ENCODE measurements at places on chromosomes 13 and 19. TPM values are rescaled to one million over a fixed set of nuclear protein-coding genes. Genes with fewer than 3 reads are reported as not detected.

- no peak for DNase-seq
- no peak overlapping the region for H3K27ac ChIP-seq
- no peak overlapping the region for H3K4me3 ChIP-seq
- H3K27me3 ChIP-seq, result no peaks in the 10 kb centered on the region
These were observed 482.7 kb downstream of the SLITRK6 start for GRCh38 chr13:85316506-85317025.

GRCh38 chr13:110890279-110891165 is 24.3 kb downstream of the ANKRD10 start:
- no peak for DNase-seq
- no peak overlapping the region for H3K4me3 ChIP-seq
- H3K27ac ChIP-seq, result no peak overlapping the region
- no peaks in the 10 kb centered on the region for H3K27me3 ChIP-seq

DNA sequence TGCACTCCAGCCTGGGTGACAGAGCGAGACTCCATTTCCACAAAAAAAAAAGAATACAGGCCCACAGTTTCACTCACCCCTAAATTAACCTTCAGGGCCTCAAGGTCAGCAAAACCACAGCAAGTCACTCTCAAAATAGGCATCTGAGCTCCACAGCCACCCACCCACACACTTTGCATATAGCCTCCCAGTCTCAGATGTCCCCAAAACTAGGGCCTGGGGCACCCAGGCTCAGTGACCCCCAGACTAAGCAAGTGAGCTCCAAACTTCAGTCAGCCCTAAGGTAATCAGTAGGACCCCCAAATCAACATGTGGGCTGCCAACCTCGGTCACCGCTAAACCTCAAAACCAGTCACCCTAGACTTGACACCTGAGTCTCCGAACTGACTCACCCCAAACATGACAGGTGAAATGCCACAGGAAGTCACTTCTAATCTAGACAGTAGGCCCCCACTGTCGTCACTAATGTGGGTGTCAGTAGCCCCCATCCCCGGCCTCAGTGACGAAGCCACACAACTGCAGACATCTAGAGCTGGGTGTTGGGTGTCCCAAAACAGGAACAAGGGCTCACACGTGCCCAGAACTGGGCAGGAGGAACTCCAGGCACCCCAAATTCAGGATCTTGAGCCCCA is 13.9 kb downstream of the RABAC1 start:
- peaks cover 8% of the 10 kb centered on the region for H3K27me3 ChIP-seq
- peaks cover 61% of the 10 kb centered on the region for H3K4me1 ChIP-seq
- peak overlapping the region; percentile 56 for H3K4me3 ChIP-seq

DNA sequence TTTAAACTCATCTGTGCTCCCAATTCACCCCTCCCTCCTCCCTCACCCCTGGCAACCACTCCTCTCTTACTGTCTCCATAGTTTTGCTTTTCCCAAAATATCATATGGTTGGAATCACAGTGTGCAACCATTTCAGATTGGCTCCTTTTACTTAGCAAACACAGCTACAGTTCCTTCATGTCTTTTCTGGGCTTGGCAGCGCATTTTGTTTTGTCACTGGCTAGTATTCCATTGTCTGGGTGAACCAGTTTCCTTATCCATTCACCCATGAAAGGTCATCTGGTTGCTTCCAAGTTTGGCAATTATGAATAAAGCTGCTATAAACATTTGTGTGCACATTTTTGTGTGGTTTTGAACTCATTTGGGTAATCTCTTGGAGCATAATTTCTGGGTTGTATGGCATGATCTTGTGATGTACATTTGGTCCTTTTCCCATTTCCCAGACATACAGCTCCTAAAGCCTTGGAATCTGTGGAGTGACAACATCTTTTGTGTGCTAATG is 23.9 kb upstream of the GAS6 start:
- H3K27me3 ChIP-seq, result no peaks in the 10 kb centered on the region
- no peak overlapping the region for H3K27ac ChIP-seq
- H3K4me3 ChIP-seq, result no peak overlapping the region
- DNase-seq, result no peak
- peaks cover 4% of the 10 kb centered on the region for H3K4me1 ChIP-seq

GRCh38 chr13:40420160-40420740 is 246.2 kb downstream of the FOXO1 start:
- H3K27me3 ChIP-seq, result no peaks in the 10 kb centered on the region
- H3K4me1 ChIP-seq, result peaks cover 13% of the 10 kb centered on the region
- no peaks in the 10 kb centered on the region for H3K36me3 ChIP-seq
- no peak for DNase-seq

DNA sequence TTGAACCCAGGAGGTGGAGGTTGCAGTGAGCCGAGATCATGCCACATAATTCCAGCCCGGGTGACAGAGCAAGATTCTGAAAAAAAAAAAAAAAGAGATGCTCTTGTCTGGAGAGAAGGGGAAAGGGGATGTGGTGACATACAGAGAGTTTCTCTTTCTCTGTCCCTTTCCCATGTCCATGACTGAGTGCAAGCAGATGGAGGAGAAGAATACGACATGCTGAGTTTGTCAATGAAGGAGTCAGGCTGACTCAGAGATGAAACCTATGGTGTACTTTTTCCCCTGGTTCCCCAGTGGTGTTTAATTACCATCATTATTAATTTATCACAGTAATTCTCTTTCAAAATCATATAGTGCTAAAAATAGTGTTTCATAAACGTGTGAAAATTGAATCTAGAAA is 448.8 kb downstream of the FOXO1 start:
- no peaks in the 10 kb centered on the region for H3K27me3 ChIP-seq
- H3K27ac ChIP-seq, result no peak overlapping the region
- peaks cover 4% of the 10 kb centered on the region for H3K36me3 ChIP-seq
- H3K4me1 ChIP-seq, result peaks cover 46% of the 10 kb centered on the region
- H3K4me3 ChIP-seq, result no peak overlapping the region

DNA sequence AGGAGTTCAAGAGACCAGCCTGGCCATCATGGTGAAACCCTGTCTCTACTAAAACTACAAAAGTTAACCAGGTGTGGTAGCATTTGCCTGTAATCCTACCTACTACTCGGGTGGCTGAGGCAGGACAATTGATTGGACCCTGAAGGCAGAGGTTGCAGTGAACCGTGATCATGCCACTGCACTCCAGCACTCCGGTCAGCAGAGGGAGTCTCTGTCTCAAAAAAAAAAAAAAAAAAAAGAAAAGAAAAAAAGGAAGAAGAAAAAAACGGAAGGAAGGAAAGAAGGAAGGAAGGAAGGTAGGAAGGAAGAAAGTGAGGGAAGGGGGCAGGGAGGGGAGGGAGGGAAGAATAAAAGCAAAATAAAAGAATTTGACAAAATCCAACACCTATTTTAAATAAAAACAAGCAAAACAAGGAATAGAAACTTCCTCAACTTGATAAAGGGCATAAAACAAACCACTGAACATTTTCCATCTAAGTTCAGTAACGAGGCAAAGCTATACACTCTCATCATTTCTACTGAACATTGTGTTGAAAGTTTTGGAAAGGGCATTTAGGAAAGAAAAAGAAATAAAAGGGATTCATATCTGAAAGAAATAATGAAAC is 411.6 kb upstream of the SLITRK5 start:
- no peaks in the 10 kb centered on the region for H3K36me3 ChIP-seq
- no peak overlapping the region for H3K4me3 ChIP-seq
- H3K4me1 ChIP-seq, result no peaks in the 10 kb centered on the region
- no peak overlapping the region for H3K27ac ChIP-seq

- no peak for DNase-seq
- no peak overlapping the region for H3K4me3 ChIP-seq
- no peaks in the 10 kb centered on the region for H3K36me3 ChIP-seq
- no peaks in the 10 kb centered on the region for H3K27me3 ChIP-seq
- no peaks in the 10 kb centered on the region for H3K4me1 ChIP-seq
These were observed 997.6 kb upstream of the ATXN8OS start for GRCh38 chr13:69109891-69110525.

GRCh38 chr19:58318297-58318696 is 8.5 kb upstream of the ZSCAN22 start:
- H3K36me3 ChIP-seq, result peaks cover 30% of the 10 kb centered on the region
- no peak overlapping the region for H3K27ac ChIP-seq
- no peaks in the 10 kb centered on the region for H3K4me1 ChIP-seq
- H3K4me3 ChIP-seq, result no peak overlapping the region
- no peaks in the 10 kb centered on the region for H3K27me3 ChIP-seq

DNA sequence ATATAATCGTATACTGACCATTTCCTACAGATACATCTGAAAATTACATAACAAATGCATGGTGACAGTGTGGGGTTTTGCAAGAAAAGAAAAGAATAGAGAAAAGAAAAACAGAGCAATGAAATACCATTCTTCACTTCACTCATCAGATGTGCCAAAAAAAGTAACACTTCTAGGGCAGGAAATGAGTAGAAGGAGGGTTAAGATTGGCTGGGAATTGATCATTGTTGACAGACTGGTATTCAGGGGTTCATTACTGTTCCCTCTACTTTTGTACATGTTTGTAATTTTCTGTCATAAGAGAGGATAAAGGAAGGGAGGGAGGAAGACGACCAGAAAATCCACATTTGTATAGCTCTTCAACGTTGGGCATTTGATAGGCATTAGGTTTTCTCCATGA is 31.5 kb downstream of the ABCC4 start:
- peaks cover 34% of the 10 kb centered on the region for H3K36me3 ChIP-seq
- H3K27ac ChIP-seq, result no peak overlapping the region
- peaks cover 6% of the 10 kb centered on the region for H3K4me1 ChIP-seq
- DNase-seq, result no peak
- H3K27me3 ChIP-seq, result no peaks in the 10 kb centered on the region

DNA sequence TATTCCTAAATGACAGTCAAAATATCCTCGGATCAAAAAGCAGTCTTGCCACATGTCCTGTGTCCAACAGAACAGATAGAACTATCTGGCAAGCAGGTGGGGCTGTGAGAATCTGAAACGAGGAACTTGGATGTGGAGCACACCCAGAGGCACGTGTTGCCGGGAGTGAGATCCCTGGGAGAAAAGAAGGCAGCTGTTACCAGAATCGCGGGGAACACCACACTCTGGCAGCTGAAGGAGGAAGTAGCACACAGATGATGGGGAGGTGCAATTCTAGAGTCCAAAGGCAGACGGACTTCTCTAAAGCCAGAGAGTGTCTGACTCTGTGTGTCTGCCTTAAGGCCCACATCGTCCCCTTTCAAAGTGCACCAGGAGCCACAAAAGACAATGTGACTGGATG is 22.3 kb downstream of the SLC7A1 start:
- no peak overlapping the region for H3K4me3 ChIP-seq
- no peaks in the 10 kb centered on the region for H3K27me3 ChIP-seq
- no peak overlapping the region for H3K27ac ChIP-seq
- no peak for DNase-seq
- peaks cover 40% of the 10 kb centered on the region for H3K4me1 ChIP-seq

DNA sequence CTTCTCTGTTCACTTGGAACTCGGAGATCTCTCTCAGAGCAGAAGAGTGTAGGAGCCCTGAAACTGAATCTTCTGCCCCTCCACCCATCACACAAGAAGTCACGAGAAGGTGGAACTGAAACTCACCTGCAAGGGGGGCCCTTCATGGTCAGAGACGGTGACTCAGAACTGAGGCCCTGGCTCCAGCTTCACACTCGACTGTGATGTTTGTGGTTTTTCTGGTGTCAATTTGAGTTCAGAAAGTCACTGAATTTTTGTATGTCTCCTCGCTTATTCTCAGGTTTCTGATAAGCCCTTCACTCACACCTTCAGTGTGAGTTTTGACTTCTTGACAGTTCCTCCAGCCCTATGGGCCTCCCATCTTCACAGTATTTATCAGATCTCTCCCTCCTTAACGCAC is 23.1 kb downstream of the SIGLEC5 start:
- H3K27ac ChIP-seq, result no peak overlapping the region
- H3K4me3 ChIP-seq, result no peak overlapping the region
- H3K27me3 ChIP-seq, result peaks cover 20% of the 10 kb centered on the region
- peak; percentile 71 for DNase-seq

- H3K36me3 ChIP-seq, result no peaks in the 10 kb centered on the region
- no peak overlapping the region for H3K4me3 ChIP-seq
- no peaks in the 10 kb centered on the region for H3K27me3 ChIP-seq
These were observed 1068.4 kb upstream of the SPRY2 start for GRCh38 chr13:81409284-81409683.

DNA sequence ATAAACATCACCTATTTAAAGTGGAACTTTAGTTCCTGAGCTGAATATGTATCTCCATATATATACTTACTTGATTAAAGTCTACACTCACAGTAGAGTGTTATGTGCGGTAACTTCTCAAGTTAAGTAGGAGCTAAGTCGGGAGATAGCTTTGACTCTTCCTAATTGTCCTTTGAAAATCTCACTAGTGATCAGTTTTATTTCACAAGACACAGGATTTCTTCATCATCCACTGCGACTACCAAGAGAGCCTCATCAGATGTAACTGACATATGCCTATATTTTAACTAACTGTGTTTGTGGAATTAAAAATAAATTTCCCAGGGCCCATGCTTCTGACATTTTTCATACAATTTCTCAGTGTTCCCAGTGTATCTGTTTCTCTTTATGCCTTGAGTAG is 1664.0 kb downstream of the EFNB2 start:
- H3K36me3 ChIP-seq, result peaks cover 4% of the 10 kb centered on the region
- peaks cover 21% of the 10 kb centered on the region for H3K4me1 ChIP-seq
- no peak overlapping the region for H3K4me3 ChIP-seq
- no peak overlapping the region for H3K27ac ChIP-seq
- no peak for DNase-seq

- no peak for DNase-seq
- H3K27ac ChIP-seq, result no peak overlapping the region
- H3K36me3 ChIP-seq, result no peaks in the 10 kb centered on the region
- peaks cover 63% of the 10 kb centered on the region for H3K27me3 ChIP-seq
- no peak overlapping the region for H3K4me3 ChIP-seq
- peaks cover 4% of the 10 kb centered on the region for H3K4me1 ChIP-seq
These were observed 100.4 kb downstream of the COL4A2 start for GRCh38 chr13:110407531-110407930.

- no peak for DNase-seq
- no peak overlapping the region for H3K27ac ChIP-seq
- H3K27me3 ChIP-seq, result peaks cover 2% of the 10 kb centered on the region
These were observed 641.0 kb upstream of the ARGLU1 start for GRCh38 chr13:107208889-107209288.

- no peaks in the 10 kb centered on the region for H3K27me3 ChIP-seq
- no peak overlapping the region for H3K4me3 ChIP-seq
- H3K4me1 ChIP-seq, result peaks cover 10% of the 10 kb centered on the region
- no peak overlapping the region for H3K27ac ChIP-seq
- no peak for DNase-seq
- peaks cover under 1% of the 10 kb centered on the region for H3K36me3 ChIP-seq
These were observed 10.1 kb downstream of the FAM98C start for GRCh38 chr19:38412961-38413360.

- H3K4me1 ChIP-seq, result no peaks in the 10 kb centered on the region
- DNase-seq, result no peak
- peaks cover 6% of the 10 kb centered on the region for H3K27me3 ChIP-seq
- H3K36me3 ChIP-seq, result no peaks in the 10 kb centered on the region
- H3K4me3 ChIP-seq, result no peak overlapping the region
These were observed 48.2 kb upstream of the ESD start for GRCh38 chr13:46845146-46845545.

GRCh38 chr13:69704311-69704710 is 403.3 kb upstream of the ATXN8OS start:
- no peak overlapping the region for H3K27ac ChIP-seq
- no peaks in the 10 kb centered on the region for H3K4me1 ChIP-seq
- H3K4me3 ChIP-seq, result no peak overlapping the region

The KASH5 gene
- 0.95 TPM for total RNA-seq

The KDM4B gene
- total RNA-seq, result 46.3 TPM

The PROZ gene
- not detected for total RNA-seq

The TNNI3 gene
- not detected for total RNA-seq

The LSR gene
- 20.6 TPM for total RNA-seq

The PRODH2 gene
- total RNA-seq, result not detected

The ARHGEF7 gene
- 67.0 TPM for total RNA-seq

The ATP4A gene
- total RNA-seq, result not detected

The ZNF296 gene
- 6.3 TPM for total RNA-seq

The URAD gene
- total RNA-seq, result not detected

The PLIN4 gene
- 0.05 TPM for total RNA-seq

The NCAN gene
- not detected for total RNA-seq

Data from activated CD8-positive, alpha-beta T cell treated with anti-CD3 and anti-CD28 coated beads for 36 hours (primary cell).